NCI-H2029 treated with DMSO at 0.1 percent for 48 hours (cell line): ENCODE measurements at places on chromosomes 11 and 22.

DNA sequence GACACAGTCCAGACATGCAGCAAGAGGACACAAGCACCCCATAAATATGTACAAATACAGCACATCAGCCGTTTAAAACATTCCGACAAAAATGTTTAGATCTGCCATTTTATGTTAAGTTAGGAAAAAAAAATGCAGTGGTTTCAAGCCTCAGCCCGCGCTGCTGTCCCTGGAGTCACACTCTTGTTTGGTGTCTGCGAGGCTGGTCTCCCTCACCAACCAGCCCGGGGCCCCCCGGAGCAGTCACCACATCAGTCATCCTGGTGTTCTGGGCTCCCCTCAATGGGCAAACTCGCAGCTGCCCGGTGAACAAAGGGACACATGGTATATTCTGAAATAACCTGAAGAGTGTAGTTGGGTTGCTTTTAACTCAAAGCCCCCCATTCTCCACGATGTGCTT is 1022.2 kb downstream of the BRD1 start:
- DNase-seq = no peak

DNA sequence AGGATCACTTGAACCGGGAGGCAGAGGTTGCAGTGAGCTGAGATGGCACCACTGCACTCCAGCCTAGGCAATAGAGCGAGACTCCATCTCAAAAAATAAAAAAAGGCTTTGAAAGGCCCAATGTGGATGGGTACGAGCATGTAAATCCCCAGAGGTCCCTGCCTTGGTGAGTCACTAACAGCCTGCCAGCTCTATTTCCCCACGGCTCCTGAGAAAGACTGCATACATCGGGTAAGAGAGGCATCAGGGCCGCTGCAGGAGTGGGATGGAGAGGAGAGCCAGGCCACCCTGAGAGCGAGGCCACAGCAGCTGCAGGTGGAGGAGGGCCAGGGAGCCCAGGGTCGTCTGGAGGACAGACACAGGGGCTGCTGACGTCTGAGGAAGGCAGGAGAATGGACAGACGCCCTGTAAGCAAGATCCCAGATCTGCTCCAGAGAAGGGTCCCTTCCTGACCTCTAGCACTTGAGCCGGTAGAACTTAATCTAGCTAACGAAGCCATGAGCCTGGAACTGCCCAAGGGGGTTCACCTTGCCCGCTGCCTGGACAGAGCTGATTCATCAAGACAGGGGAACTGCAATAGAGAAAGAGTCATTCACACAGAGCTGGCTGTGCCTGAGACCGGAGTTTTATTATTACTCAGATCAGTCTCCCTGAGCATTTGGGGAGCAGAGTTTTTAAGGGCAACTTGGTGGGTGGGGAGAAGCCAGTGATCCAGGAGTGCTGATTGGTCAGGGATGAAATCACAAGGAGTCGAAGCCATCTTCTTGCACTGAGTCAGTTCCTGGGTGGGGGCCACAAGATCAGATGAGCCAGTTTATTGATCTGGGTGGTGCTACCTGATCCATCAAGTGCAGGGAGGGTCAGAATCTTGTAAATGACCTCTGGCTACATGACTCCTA is 5.1 kb upstream of the KRTAP5-9 start:
- DNase-seq = no peak

GRCh38 chr11:47057365-47057764 is 119.3 kb downstream of the ARFGAP2 start:
- no peak for DNase-seq

- DNase-seq = no peak
Observed at GRCh38 chr11:12007769-12008737, at the start of gene DKK3. Gene DKK3, minus strand, starts transcription at chr11:12008626. Its CDS starts 44 bp downstream, at chr11:12008582.

GRCh38 chr11:72573855-72574445 is 100.3 kb downstream of the PDE2A start:
- no peak for DNase-seq

DNA sequence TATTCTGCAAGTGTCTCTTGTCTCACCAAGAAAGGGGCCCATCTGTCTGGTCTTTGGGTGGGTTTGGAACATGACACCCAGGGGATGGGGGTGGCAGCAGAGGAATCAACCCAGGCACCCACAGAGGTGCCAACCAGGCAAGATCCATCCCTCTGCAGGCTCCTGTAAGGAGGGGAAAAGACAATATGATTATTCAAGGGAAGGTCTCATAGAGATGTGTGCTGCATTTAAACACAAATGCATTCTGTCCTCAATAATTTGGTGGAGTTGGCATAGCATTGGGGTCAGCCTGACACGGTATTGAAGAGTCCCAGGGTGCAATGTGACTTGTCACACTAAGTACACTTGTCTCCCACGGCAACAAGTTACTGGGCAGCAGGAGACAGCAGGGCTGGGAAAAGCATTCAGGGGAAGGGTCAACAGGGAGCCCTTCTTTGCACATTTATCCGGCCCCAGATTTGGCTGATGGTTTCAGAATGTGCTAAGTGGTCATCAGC is 33.1 kb upstream of the SPON1 start:
- DNase-seq = no peak

- DNase-seq = no peak
Observed at GRCh38 chr11:9001736-9002135, 2.1 kb downstream of the NRIP3 start.

DNA sequence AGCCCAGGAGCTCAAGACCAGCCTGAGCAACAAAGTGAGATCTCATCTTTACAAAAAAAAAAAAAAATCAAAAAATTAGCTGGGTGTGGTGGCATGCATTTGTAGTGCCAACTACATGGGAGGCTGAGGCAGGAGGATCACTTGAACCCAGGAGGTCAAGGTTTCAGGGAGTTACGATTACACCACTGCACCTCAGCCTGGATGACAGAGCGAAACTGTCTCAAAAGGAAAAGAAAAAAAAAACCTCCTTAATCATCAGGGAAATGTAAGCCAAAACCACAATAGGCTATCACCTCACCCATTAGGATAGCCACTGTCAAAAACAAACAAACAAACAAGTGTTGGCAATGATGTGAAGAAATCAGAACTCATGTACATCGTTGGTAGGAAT is 13.4 kb downstream of the DGCR2 start:
- DNase-seq = no peak

DNA sequence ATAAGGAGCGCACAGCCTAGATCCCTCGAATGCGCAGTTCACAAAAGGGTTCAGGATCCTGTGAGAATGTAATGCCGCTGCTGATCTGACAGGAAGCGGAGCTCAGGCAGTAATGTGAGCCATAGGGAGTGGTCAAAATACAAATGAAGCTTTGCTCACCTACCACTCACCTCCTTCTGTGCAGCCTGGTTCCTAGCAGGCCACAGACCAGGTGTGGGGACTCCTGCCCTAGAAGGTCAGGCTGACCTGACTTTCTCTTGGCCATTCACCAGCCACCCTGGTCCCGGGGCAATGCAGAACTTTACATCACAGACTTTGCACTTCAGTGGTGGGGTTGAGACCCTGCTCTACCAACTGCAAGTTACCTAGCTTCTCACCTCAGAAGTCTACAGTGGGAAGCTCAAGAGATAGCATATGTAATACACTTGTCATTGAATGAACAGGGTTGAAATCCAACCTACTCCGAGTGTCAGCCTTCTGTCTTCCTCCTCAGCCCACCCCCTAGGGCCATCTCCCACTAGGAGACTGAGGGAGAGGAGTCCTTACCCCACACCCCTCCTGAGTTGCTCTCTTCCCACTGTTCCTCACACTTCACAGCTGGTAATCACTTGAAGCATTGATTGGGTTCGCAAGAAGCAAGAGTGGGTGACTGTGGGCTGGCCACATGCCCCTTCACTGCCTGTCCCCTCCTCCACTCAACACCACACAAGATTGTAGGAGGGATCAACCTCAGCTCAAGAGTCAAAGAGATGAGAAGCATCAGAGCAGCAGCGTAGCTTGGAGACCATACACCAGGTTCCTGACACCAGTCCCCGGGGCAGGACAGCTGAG is 2.0 kb upstream of the KCNJ1 start:
- no peak for DNase-seq

DNA sequence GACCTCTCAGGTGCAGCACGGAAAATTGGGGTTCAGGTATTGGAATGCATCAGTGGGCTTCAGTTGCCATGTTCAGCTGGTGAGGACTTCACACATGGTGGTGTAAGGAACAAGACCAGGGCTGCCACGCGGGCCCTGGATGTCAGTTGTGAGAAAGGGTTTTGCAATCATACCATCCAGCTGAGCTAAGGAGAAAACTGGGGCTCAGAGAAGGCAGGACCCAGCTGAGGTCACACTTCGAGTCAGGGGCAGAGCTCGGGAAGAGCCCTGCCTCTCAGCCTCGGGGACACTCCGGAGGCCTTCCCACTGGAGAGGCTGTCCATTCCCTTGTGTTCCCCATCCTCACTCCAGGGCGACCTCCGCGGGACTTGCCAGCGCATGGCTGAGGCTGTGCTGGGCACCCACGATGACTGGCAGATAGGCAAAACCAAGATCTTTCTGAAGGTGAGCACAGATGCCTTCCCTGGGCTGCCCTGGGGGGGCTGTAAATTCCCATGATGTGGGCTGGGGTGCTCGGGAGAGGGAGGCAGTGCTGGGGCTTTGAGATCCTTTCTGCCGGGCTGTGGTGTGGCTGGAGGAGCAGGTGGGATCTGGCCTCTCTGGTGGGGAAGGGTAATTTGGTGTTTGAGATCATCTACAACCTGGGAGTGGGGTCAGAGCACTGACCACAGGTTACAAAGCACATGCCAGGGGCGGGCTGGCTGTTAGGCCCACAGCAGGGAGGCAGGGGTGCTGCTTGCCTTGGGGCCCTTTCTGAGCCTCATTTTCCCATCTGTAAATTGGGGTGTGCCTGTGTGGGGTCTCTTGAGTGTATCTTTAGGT is 47.2 kb downstream of the MYO7A start:
- no peak for DNase-seq

DNA sequence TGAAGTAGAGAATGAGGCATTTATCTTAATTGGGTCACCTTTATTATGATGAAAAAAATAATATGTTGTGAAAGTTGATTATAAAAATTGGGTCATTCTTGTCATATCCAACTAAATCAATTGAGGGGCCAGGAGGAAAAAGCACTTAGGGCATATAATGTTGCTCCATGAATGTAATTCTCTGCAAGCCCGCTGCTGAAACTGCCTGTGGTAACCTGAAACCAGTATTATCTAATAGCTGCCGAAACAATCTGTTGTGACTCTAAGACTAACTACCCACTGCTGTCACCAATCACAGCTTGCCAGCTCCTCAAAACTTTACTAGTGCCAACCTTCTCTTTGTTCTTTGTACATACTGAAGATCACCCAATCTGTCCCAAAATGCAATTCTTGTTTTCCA is 115.8 kb downstream of the ATG16L2 start:
- no peak for DNase-seq

DNA sequence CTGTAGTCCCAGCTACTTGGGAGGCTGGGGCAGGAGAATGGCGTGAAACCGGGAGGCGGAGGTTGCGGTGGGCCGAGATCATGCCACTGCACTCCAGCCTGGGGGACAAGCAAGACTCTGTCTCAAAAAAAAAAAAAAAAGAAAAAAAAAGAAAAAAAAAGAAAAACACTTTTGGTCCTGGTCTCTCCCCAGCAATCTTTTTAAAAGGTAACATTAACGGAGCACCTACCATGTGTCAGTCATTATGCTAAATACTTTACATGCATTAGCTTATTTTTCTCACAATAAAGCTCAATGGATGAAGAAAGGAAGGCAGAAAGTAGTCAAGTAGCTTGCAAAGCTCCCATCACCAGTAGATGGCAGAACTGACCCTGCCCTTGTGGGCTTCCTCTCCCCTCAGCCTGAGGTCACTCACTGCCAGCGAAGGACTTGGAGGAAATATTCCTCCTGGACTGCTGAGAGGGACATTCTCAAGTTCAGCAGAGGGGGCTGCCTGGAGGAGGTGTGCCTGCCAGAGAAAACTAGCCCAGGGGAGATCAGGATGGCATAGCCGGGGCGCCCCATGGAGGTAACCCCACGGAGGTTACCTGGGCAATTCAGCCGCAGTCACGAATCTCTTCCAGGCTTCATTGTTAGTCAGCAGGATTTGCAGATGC is 15.5 kb downstream of the APOL3 start:
- no peak for DNase-seq

GRCh38 chr22:43222262-43222661 is 35.3 kb upstream of the TTLL12 start:
- DNase-seq = no peak

GRCh38 chr11:118876286-118876685 is 7.4 kb upstream of the CXCR5 start:
- DNase-seq = no peak

GRCh38 chr11:70057080-70057479 is 21.0 kb upstream of the ANO1 start:
- no peak for DNase-seq

- no peak for DNase-seq
Observed at GRCh38 chr22:17846326-17846992, 72.2 kb upstream of the BID start.

DNA sequence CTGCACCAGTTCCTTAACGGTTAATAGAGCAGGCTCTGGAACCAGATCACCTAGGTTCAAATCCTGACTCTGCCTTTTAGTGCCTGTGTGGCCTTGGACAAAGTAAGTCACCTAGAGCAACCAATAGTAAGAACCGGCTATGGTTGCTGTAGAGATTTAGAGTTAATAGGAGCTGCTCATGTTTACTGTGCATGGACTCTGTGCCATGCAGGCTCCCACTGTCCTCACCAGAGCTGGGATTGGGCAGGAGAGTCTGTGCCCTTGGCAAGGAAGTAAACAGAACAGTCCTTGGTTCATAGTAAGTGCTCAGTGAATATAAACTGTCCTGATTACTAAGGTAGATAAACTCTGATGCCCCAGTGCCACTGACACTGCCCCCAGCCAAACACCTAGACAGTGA is 1.4 kb upstream of the TP53I11 start:
- DNase-seq = no peak

- DNase-seq = no peak
Observed at GRCh38 chr11:41102471-41102870, 357.0 kb downstream of the LRRC4C start.

DNA sequence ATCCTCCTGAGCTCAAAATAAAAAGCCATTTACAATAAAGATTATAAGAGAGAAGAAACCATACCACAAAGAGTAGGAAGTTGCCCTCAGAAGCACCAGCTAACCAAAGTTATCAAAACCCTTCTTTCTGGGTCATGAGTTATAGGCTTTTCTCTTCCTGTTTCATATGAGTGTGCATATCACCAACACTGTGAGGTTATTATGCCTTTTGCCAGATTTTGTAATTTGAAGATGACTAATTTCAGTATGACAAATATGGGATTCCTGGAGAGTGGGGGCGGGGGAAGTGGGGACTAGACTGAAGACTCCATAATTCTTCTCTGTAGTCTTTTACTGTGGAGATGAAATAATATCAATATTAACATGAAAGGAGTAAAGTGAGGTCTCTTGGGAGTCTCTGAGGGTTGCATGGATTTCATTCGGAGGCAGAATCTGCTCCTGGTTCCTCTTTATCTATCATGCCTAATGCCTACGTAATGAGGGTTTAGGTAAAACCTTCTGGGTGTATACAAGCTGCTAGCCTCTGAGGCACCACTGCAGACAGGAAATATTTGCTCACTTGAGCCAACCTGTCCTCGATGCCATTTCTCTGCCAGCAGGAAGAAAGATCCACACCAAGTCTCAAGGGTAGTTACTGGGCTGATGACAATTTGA is 2.1 kb downstream of the LPXN start:
- no peak for DNase-seq
